ENCODE measurements at places on chromosomes 3 and 15.

DNA sequence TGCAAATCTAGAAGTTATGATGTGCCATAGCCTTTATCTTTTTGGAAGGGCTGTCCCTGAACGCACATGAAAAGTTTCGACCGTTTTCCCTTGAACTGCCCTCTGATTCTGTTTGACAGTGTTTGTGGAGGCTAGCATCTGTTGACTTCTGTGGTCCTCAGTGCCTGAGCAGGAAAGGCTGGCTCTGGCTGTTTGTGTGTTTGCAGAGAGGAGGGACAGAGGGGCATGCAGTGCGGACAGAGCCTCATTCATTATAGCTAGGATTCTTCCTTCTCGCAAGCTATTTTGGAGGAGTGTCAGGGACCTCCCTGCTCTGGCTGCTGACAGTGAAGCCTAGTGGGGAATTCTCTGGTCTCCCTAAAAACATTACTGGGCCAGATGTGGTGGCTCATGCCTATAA lies 64.5 kb downstream of the CDAN1 start:
- no peak for DNase-seq

DNA sequence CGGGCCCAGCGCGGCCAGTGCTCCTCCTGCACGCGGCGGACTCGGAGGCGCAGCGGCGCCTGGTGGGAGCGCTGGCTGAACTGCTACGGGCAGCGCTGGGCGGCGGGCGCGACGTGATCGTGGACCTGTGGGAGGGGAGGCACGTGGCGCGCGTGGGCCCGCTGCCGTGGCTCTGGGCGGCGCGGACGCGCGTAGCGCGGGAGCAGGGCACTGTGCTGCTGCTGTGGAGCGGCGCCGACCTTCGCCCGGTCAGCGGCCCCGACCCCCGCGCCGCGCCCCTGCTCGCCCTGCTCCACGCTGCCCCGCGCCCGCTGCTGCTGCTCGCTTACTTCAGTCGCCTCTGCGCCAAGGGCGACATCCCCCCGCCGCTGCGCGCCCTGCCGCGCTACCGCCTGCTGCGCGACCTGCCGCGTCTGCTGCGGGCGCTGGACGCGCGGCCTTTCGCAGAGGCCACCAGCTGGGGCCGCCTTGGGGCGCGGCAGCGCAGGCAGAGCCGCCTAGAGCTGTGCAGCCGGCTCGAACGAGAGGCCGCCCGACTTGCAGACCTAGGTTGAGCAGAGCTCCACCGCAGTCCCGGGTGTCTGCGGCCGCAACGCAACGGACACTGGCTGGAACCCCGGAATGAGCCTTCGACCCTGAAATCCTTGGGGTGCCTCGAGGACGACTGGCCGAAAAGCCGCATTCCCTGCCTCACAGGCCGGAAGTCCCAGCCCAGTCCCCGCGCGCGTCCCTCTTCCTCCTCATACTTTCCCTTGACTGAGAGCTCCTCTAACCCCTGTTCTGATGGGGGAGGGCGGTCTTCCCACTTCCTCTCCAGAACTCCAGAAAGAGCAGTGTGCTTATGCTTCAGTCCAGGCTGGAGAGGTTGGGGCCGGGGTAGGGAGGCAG lies 1.4 kb upstream of the IL17RC start:
- peak; percentile 20 for DNase-seq

DNA sequence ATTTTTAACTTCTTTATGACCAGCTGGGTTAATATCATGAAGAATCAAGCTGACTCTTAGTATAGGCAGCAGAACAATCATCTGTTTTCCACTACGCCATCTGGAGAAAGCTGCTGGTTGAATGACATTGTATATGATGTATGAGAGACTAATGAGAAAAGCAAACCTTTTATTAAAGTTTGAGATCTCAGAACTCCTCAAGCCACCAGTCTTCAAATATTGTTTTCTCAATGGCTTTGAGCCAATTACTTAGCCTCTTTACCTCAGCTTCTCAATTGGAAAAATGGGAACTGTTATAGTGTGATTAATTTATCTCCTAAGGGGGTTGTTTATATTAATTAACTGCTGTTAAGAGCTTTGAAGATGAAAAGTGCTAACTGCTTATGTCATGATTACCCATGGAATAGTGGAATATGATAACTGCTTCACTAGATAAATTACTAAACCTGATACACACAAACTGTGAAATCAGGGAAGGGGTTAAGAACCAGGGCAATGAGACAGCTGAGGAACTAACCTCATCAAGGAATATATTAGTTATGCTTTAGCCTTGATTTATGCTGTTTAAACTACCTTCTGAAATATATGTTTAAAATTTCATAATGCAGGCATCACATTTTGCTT lies 330.1 kb downstream of the SOX2 start:
- no peak for DNase-seq

DNA sequence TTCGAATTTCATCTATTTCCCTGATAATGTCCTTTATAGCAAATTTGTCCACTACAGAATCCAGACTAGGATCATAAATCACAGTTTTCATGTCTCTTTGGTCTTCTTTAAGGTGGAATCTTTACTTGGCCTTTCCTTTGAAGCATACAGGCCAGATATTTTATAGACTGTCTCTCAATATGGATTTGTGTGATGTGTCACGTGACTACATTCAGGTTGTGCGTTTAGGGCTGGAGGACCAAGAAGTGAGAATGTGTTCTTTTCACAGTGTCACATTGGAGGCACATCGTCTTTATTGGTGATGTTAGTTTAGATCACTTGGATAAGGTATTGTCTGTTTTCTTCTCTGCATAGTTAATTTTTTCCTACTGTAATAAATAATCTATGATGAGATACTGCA lies 232.9 kb downstream of the MEIS2 start:
- DNase-seq = no peak

DNA sequence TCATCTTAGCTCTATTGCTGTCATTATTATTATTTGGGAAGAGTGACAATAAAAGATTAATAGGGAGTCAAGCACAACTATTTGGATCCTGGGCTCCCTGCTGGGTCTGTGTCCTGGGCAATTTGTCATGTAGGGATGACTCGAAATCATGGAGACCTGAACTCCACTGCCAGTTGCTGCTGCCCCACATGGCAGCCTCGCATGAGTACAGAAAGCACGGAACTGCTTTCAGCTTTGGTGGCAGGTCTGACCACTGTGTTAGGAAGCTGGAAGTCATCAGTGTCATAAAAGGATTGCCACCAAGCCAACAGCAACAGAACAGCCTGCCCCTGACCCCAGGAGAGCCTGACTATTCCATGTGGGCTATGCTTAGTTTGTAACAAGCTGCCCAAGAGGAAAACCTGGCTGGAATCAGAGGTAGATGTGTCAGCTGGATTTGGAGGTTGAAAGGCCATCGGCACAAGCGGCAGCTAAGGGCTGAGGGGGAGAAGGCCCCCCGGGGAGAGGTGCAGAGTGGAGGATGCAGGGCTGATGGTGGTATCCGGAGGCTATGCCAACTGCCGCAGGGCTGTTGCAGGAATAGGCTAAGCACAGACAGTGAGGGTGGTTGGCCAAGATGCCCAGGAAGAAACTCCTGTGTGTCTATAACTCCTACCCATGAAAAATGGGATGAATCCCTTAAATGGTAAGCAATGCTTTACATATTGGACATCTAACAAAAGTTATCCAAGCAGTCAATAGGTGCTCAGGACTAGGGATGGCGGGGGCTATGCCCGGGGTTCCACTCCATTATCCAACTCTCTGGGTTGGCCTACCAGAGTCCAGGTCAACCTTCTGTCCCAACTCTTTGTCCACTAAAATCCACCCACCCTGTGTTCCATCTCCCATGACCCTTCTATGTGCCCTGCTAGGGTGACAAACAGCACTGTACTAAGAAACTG lies 291.6 kb downstream of the ADAMTS17 start:
- DNase-seq = no peak

GRCh38 chr3:113212844-113213375 lies 1.6 kb downstream of the BOC start:
- DNase-seq = no peak

GRCh38 chr3:47661121-47661752 lies 82.6 kb upstream of the CSPG5 start:
- DNase-seq = no peak

- no peak for DNase-seq
Observed at GRCh38 chr15:101329309-101329863, 34.3 kb upstream of the SNRPA1 start.

GRCh38 chr15:66675446-66675845 lies 26.6 kb upstream of the SMAD6 start:
- no peak for DNase-seq

- DNase-seq = no peak
Observed at GRCh38 chr15:60006203-60006862, 2.2 kb downstream of the FOXB1 start.

DNA sequence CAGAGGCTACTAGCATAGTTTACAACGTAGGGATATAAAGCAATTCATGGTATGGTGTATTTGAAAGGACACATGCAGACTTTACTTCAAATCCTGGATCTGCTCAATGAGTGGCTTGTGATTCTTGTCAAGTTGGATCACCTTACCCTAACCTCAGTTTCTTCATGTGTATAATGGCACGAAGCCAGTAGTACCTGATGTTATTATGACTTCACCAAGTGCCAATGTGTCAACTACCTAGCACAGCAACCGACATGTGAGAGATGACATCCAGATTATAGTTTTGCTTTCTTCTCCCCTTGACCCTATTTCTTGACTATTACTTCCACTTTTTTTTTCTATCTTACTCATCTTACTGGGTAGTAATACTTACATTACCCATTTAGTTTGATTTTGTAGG lies 304.5 kb downstream of the RBMS3 start:
- no peak for DNase-seq

DNA sequence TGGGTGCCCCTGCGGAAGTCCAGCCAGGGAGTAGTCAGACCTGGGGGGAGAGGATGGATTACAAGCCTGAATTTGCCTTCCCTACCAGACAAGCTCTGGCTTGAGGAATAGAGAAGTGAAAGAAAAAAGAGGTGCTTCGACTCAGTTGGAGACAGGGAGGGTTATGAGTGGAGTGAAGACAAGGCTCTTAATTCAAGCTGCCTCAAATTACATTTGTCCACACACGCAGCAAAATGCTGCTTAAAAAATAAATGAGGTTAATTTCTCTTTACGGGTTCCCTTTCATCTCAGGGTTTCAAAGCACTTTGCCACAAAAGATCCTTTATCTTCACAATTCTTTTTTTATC lies 49.0 kb upstream of the SLC4A7 start:
- no peak for DNase-seq

DNA sequence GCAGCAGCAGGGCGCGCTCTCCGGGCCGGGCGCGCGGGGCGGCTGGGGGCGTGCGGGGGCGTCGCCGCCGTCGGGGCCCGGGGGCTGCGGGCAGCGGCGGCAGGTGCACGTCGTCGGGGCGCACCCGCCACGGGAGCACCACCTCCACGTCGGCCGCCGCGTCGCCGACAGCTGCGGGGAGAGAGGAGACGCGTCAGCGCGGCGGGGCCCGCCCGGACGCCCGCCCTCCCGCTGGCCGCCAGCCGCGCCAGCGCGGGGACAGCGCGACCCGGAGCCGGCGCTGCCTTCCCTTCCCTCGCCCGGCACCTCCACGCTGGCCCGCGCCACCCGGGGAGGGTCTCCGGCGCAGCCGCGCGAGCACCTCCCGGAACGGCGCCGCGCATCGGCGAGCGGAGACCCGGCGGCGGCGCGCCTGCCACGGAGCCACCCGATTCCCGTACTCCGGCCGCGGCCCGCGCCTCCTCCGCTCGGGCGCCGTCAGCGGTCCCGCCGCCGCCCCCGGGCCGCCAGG lies 481 bp downstream of the ADAMTS17 start:
- DNase-seq = no peak

DNA sequence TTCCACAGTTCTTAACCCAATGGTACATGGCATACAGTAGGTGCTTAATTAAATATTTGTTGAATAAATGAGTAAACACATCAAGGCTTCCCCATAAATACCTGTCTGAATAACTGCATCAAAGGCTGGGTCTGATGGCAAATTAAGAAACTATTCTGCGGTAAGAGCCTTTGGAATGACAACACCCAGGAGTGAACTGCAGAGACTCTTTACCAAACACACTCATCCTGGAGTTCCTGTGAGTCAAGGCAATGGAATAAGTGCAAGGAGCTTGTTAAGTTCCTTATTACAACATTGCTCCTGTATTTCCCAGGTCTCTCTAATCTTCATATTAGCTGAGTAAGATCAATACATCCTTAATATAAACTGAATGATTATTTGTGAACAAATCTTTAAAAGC lies 119.9 kb upstream of the STT3B start:
- DNase-seq = no peak

- DNase-seq = no peak
Observed at GRCh38 chr3:56806407-56806806, 4.7 kb upstream of the ARHGEF3 start.

- DNase-seq = no peak
Observed at GRCh38 chr3:106737265-106737664, 640.0 kb upstream of the CCDC54 start.

GRCh38 chr15:100735129-100736053 lies 133.0 kb downstream of the ASB7 start:
- no peak for DNase-seq

GRCh38 chr3:75951941-75952340 lies 166.6 kb upstream of the ZNF717 start:
- no peak for DNase-seq

DNA sequence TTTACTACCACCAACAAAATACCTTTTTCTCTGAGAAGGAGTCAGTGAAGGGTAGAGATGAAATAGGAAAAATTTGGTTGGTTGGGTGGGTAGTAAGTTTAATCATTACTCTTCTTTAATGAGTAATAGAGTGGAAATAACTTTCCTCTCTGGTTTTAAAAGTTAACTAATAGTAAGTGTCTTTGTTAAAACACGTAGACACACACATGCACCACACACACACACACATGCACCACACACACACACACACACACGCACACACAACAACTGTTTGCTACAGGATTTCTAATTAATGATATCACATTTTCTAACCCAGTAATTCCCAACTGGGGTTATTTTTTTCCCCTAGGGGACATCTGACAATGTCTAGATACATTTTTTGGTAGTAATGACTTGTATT lies 84.1 kb downstream of the CHL1 start:
- DNase-seq = no peak

- DNase-seq = no peak
Observed at GRCh38 chr15:78210349-78210717, 24.0 kb downstream of the ACSBG1 start.

DNA sequence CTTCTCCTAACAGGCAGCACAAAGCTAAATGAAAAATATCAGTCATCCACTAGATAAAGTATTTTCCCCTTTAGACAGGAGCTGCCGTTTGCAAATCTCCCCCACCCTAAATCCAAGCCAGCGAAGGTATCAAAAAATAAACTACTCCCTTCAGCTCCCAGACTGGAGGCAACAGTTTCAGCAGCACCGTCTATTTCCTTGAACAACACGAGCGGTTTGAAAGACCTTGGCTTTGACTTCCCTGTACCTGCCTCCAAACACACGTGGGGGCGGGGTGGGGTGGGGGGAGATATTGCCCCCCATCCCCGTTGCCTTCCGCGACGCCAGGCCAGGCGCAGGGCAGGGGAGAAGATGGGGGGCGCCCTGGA lies 832 bp upstream of the CACNA1D start:
- DNase-seq = no peak

- DNase-seq = no peak
Observed at GRCh38 chr15:77650265-77650664, 17.6 kb upstream of the LINGO1 start.

- DNase-seq = no peak
Observed at GRCh38 chr3:128067489-128067888, 15.3 kb downstream of the SEC61A1 start.

- no peak for DNase-seq
Observed at GRCh38 chr3:15325228-15325627, 7.2 kb downstream of the SH3BP5 start.
